ENCODE measurements at places on chromosomes 6 and 20. TPM values are rescaled to one million over a fixed set of nuclear protein-coding genes. Genes with fewer than 3 reads are reported as not detected.

DNA sequence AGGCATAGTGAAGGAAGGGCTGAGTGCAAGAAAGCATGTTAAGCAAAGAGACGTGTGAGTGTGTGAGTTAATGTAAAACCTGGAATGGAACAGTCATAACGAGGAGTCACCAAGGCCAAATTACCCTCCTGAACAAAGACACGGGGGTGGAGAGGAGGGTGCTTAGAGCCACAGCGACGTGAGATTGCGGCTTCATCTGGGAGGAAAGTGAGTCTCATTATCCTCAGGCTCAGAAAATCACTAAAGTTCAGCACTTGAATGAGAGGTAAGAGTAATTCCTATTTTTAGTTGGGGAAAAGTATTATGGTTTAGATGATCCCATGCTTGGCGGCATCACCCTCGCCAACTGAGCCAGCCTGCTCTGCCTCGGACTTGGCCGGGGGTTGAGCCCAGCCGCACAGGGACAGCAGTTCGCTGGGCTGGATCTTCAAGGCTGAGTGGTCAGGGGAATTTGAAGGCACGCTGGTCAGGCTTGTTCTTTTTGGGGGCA lies 136.6 kb downstream of the DTNBP1 start:
- DNase-seq, result no peak

DNA sequence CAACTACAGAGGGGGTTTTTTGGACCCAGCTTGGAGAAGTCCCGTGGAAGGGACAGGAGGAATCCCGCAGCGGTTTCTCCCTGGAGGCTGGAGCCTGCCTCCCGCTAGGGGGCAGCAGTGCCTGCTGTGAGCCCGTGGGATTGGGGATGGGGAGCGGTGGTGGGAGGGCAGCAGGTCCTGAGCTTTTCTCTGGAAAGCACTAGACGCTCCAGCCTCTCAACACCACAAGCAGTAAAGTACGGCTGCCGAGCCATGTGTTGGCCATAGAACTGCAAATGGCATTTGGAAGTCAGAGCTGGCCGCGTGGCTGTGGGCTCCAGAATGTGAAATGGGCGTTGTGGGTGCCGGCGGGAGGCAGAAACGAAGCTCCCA lies 47.8 kb downstream of the GMPR start:
- peak; percentile 31 for DNase-seq

DNA sequence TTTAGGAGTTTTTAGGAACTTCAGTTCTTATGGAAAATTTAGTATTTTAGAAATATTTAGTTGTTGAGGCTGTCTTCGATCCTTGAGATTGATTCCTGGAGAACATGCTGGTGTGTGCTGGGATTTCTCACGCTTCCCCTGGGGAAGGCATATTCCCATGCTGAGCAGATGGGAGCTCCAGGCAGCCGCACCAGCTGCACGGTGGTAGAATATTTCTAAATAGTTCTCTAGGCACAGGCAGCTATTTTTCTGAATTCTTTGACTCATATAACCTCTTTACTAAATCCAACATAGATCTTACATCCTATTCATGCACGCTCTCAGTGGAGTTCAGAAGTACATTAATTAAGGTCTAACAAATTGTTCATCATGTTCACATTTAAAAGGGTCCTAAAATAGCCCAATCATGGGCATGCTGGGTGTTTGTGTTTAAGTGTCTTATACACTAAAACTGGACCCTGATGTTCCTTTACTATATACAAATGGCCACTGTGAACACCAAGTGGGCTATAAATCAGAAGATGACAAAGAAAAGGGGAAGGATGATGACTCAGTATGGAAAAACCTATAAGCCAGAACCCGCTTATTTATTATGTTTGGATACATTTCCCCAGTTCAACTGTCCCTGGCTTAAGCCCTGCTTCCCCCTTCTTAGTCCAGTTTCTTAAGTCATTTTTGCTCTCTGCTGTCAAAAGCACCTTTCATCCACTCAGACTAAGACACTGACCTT lies 138.5 kb downstream of the UST start:
- no peak for DNase-seq

GRCh38 chr6:150713931-150714330 lies 114.2 kb downstream of the PLEKHG1 start:
- no peak for DNase-seq

DNA sequence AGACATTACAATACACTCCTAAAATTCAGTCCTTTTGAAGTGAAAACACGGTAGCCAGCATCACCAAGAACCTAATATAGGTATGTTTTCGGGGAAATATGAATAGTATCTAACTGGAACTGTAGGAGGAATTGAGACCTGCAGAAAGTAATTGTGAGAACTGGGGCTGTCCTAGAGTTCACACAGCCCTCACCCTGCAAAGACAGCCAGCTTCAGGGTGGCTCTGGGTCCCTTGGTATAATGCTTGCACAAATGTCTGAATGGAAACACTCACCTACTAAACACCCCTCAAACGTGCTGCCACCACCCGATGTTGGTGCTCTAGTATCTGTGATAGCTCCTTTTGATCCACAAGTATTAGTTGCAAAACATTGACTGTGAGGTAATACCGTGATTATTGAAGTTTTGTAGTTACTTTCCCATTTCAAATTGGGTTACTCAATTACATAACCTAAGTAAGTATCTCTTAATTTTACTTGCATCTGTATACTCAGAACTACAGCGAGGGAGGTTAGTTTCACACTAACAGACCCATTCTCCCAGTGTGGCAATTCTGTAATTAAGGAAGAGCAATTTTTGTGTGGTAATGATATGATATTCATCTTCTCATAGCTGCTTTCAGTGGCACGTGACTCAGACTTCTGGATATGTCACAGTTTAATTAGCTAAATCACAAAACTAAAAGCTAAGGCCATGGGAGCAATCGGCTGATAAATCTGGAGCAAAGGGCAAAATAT lies 129.5 kb downstream of the INSM1 start:
- DNase-seq, result no peak

SYNE1 gene
- 35.1 TPM for total RNA-seq
